Muscle of arm (tissue), 14 donors: ENCODE measurements at places on chromosomes 5 and 9. TPM values are rescaled to one million over a fixed set of nuclear protein-coding genes. Genes with fewer than 3 reads are reported as not detected.

DNA sequence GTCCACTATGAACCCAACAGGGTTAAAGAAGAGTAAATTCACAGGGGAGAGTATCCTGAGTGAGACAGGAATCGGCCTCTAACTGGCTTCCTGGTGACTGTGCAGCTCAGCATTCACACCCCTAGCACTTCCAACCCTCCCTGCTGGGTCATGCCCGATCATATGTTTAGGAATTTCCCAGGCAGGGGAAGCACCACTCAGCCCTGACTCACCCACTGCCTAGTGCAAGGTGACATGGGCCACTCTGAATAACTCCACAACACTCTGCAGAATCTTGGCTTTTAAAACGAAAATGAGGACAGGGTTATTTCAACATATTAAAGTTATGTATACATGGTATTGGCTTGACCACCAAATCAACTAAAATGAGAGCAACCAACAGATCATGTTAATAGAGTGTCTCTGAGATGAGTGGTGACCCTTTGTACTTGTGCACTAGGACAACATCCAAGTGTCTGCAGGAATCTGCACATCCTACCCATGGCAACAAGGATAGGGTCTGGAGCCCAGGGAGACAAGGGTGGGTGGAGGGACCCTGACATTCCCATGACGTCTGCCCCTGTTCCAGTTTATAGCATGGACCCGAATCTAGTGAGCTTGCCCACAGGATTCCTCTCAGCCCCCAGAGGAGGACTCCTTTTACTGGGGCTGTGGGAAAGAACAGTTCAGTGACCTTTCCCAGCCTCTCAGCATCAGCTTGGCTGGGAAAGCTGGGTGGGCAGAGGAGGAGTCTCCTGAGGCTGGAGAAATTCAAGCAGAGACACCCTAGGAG, 485.8 kb downstream of the SEMA5A start:
- no peak for DNase-seq

DNA sequence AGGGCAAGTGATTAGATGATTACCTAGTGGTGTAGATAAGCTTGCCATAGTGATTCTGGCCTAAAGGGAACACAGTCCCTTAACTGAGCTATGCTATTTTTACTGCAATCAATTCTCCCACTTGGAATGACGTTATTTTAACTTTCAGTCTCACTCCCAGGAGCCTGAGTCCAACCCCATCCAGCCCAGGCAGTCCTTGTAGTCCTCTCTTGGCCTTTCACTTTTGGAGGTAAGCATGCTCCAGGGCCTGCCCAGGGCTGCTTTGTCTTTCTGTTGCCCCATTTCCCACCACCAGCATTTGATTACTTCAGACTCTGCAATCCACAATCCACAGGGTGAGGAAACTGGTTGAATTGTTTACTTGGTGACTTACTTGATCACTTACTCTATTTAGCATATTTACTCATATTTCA, 233.0 kb downstream of the CD180 start:
- no peak for DNase-seq

GRCh38 chr9:73869264-73869663, 627.9 kb upstream of the RORB start:
- no peak for DNase-seq

- DNase-seq, result no peak
These were observed 53.2 kb upstream of the TMEM171 start for GRCh38 chr5:73067213-73067612.

DNA sequence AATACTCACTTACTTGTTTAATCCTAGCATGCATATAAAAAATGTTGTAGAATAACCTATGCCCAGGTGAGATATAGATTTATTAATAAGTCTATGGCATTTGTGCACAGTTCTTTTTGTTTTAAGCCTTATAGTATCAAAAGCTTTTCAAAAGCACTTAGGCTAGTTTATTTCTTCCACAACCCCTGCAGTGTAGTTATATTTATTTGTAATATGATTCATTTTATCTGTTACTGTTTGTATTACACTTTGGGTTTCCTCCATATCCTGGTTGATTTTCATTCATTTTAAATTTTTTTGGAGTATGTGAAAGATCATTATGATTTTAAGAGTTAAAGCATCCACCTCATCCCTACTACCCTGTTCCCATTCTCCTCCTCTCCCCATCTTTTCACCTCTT, 18.8 kb upstream of the ARHGEF28 start:
- DNase-seq, result no peak

- DNase-seq, result peak; percentile 1
These were observed 584 bp upstream of the PIP5K1B start for GRCh38 chr9:68704498-68704813.

GRCh38 chr5:97714424-97714823, 531.4 kb upstream of the RIOK2 start:
- DNase-seq, result no peak

DNA sequence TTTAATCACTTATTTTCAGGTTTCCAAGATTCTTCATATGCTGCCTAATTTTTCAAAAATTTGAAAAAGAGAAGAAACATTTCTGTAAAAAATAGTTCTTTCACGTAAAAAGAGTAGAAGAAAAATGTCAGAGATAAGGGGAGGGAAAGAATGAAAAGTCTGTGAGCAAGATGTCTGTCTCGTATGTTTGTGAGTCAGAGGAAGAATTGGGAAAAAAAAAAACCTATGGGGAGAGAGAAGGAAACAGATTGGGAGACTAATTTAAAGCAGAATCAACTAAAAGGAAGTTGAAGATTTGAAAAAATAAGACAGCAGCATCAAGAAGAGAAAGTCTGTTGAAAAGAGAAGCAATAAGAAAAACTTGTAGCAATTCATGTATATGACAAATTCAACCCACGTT, 456.3 kb downstream of the HINT1 start:
- DNase-seq, result no peak

GRCh38 chr9:7756088-7756487, 43.5 kb downstream of the DMAC1 start:
- DNase-seq, result no peak

GRCh38 chr9:87276327-87276841, 221.3 kb upstream of the DAPK1 start:
- DNase-seq, result no peak

- no peak for DNase-seq
These were observed 55.3 kb upstream of the IL17B start for GRCh38 chr5:149434162-149435014.

- DNase-seq, result peak; percentile 79
These were observed 525.6 kb downstream of the PDE4D start for GRCh38 chr5:59367791-59368394.

GRCh38 chr5:178241688-178242231, 9.2 kb upstream of the PHYKPL start:
- no peak for DNase-seq

GRCh38 chr9:111037356-111037707, 938 bp downstream of the LPAR1 start:
- DNase-seq, result peak; percentile 64

The BTNL3 gene
- polyA plus RNA-seq, result not detected

The SPAG8 gene
- 3.0 TPM for polyA plus RNA-seq

The GPRIN1 gene
- 0.62 TPM for polyA plus RNA-seq

The RNF183 gene
- polyA plus RNA-seq, result 0.41 TPM

The SPACA9 gene
- not detected for polyA plus RNA-seq

The IFNA13 gene
- not detected for polyA plus RNA-seq

The CDX1 gene
- polyA plus RNA-seq, result not detected
